ENCODE measurements at places on chromosomes 7 and 10.

DNA sequence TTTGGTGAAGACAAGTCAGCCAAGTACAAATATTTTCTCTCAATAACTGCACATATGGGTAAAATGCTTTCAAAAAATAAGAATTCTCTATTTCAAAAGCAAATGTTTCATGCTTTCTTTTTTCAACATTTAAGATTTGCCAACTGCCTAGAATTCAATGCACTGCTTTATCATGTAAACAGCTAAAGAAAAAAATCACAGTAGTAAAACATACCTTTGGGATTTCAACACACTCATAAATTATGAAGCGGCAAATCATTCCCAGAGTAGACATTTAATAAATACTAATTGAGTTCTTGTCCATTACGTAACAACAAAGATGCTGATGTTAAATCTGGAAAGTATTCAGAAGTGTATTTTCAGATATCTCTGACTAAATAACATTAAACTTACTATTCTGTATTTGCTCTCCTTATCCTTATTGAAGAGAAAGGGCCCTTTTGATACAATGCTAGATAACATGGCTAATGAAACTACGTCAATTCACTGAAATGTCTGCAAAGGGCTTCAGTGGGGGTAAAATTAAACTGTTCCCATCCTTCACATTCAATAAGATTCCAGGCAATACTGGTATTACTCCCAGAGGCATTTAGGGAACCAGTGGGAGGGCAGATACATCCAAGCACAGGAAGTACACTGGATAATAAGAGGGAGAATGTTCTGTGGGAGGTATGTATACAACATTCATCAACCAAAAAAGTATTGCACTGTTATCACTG, 13.9 kb downstream of the NAPEPLD start:
- DNase-seq = no peak

GRCh38 chr7:29935111-29935510, 54.5 kb downstream of the SCRN1 start:
- DNase-seq = no peak

DNA sequence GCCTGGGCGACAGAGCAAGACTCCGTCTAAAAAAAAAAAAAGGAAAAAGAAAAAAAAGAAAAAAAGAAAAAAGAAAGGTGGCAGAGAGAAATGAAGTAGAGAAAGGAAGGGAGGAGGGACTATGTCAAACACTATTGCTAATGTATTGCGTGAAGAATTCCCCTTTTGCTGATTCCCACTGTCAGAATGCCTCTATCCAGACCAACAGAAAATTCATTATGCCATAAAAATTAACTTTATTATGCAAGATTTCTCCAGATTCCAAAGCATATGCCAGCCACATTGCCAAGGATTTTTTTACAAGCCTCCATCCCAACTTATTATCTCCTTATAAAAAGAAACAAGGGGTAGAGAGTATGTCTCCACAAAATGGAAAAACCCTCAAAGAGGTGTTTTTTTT, 209.3 kb downstream of the MTERF1 start:
- no peak for DNase-seq

GRCh38 chr10:119005362-119006043, 24.0 kb upstream of the NANOS1 start:
- DNase-seq = no peak

GRCh38 chr10:129764901-129765663, 199.0 kb downstream of the EBF3 start:
- no peak for DNase-seq

GRCh38 chr7:112199035-112199655, 7.1 kb downstream of the DOCK4 start:
- DNase-seq = no peak

DNA sequence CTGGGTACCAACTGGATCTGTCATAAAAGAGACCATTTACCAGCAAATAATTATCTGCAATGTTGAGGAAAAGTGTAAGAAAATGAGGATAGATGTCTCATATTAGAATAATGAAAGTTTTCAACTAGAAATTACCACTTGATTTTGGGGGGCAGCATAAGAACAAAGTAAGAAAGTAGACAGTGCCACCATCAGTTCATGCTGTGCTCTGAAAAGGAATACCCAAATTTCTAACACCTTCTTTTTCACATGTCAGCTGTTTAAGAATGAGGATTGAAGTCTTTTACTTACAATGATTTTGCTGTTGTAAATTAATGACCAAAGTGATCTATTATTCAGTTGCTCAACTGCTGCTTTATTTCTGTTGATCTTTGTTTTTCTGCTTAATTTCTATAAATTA, 578.3 kb downstream of the ETV1 start:
- no peak for DNase-seq

DNA sequence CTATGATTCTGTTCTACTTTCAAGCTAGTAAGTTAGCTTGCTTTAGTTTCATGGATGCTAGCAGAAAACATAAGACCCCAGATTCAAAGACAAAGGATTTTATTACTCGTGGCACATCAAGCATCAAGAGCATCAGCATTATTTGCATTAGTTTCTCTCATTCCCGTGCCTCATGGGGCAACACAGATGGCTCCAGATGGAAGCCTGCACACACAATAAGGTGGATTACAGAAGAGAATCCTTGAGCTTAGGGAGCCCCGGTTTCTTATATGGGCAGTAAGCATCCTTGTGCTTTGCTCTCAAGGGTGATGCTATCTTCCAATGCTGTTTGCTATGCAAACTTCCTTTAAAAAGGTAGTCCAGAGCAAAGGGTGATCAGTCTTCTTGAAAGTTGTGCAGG, 10.7 kb upstream of the CAPZA2 start:
- no peak for DNase-seq

DNA sequence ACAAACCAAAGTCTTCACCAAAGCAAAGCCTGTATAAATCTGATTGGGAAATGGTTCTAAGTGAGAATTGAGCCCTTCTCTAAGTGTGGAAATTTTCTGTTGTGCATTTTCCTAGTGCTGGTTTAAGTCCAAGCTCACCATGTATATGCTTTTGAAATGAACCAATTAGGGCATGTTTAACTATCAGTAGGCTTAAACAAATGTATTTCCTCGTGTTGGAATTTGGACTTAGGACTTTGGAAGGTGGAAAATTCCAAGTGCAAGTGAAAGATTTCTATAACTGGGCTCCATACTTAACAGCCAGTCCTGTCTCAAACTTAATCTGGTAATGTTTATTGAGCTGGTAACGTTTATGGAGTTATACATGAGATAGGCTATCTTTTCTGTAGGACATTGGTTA, 28.5 kb downstream of the CCNY start:
- DNase-seq = no peak

DNA sequence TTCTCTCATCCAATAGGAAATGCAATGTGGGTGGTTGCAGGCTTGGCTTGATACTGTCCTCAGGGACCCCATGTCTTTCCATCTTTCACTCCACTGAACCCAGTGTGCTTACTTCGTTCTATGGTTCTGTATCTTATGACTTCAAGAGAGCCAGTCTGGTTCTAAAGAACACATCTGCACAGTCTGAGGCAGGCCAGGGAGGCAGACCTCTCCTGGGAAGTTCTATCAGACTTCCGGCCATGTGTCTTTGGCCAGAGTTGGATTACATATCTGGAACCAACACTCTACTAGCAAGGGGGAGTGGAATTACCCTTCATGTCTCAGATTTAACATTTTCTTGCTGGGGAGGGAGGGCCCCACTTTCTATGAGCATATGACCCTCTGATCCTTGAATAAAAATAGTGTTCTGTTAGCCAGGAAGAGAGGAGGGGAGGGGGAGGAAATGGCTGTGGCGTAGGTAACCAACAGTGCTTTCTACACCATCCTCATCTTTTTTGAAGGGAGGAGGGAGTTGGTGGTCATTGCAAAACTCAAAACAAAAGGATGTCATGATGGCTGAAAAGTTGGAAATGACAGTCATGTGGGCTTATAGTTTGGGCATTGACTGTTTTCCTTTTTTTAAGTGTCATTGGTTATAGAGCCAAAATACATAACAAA, 370.2 kb downstream of the GATA3 start:
- DNase-seq = no peak

GRCh38 chr7:6117533-6117932, 86.4 kb downstream of the ANKRD61 start:
- DNase-seq = no peak

GRCh38 chr10:77111611-77112550, 525.7 kb downstream of the KCNMA1 start:
- no peak for DNase-seq

- no peak for DNase-seq
Observed at GRCh38 chr7:78398576-78398975, 600.0 kb downstream of the PHTF2 start.

- DNase-seq = no peak
Observed at GRCh38 chr7:141114029-141114664, 40.3 kb downstream of the TMEM178B start.

DNA sequence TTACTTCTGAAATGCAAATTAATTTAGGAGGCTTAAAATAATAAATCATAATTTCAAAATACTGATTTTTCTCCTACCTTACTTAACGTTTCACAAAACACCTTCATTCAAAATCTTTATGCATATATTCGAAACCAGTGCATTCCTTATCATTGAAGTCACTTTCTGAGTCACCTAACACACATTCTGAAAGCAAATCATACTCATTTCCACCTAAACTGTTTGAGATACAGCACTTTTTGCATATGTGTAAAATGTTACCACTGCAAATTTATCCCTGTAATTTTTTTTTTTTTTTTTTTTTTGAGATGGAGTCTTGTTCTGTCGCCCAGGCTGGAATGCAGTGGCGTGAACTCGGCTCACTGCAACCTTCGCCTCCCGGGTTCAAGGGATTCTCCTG, 15.7 kb downstream of the PPP3CB start:
- no peak for DNase-seq

DNA sequence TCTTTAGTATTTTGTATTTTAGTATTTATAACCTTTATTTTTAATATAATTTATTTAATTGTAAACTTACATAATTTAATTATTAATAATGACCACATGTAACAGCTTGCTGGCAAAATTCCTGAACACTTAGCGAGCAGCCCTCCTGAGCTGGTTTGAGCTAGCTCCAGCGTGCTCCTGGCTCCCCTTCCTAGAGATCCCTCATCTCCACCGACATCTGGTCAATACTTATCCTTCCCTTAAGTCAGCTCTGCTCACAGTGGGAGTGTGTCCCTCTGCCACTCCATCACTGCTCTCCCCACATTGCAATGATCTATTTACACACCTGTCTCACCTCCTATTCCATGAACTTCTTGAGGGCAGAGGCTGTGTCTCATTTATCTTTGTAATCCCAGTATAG, 20.6 kb upstream of the TBXAS1 start:
- no peak for DNase-seq

DNA sequence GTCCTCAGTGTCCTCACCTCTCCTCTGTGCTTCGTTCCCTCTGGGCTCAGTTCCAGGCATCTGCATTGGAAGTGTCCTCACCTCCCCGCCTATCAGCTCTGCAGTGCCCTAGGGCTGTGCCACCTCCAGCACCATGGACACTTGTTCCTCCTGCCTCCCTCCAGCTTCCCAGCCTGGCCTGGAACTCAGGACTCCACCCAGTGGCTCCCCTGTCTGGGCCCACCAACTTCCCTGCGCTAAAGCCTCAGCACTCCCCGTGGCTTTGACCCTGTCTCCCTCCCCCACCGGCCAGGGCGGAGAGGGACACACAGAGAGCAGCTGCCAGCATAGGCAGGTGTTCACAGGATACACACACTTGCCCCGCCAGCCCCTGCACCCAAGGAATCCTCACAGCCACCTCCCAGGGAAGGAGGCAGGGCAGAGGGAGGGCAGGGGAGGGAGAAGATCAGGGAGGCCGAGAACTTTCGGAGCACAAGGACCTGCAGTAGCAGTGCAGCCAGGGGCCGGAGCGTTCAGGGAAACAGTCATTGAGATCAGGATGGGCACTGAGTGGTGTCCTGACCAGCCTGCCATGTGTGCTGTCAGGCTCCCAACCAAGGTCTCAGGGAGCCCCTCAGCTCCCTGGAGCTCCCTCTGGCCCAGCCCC, 31.3 kb downstream of the ANXA8 start:
- no peak for DNase-seq

DNA sequence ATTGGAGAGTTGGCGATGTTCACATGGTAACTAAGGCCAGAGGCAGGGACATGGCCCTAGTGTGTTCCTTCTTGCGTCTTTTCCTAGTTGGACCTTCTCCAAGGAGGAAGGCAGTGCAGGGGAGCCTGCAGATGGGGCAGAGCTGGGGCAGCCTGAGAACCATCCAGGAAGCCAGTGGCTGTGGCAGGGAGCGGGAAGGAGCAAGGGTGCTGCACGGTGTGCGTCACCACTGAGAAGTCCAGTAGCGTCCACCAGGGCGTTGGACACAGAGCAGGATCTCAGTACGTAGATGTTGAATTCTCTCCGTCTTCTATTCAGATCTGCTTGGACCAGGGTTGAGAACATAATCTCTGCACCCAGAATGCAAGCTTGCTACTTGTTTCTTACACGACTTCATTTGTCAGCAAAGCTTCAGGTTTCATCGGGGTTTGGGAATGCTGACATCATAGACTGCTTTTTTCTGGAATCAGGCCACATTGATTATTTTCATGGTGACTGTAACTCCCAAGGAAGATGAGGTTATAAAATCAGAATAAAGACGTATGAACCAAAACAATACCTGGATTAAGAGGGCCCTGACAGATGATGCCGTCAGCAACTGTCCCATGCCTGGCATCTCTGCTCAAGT, 130.3 kb downstream of the HECW1 start:
- no peak for DNase-seq

DNA sequence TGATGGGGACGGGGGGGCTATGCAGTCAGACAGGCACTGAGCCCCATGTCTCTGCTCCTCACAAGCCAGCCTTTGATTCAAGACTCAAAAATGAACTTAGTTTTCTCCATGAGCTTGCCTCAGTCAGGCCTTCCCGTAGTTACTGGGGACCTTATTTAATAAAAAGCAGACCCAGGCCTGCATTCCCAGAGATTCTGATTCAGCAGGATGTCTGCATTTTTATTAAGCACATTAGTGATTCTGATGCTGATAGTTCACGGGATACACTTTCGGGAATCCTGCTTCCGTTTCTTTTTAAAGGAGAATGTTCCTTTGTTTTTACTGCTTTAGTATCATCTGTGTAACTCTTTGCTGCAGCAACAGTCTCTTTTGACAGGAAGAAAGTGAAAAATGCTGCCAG, 28.3 kb upstream of the PLPP4 start:
- DNase-seq = no peak

- DNase-seq = no peak
Observed at GRCh38 chr10:34454590-34455261, 360.4 kb downstream of the PARD3 start.

- DNase-seq = peak; percentile 59
Observed at GRCh38 chr7:5143935-5144903, 45.8 kb upstream of the WIPI2 start.

- DNase-seq = no peak
Observed at GRCh38 chr7:126778101-126778500, 474.6 kb downstream of the GRM8 start.

All from activated CD4-positive, alpha-beta T cell treated with anti-CD3 and anti-CD28 coated beads for 4 hours (primary cell).